ENCODE measurements at places on chromosomes 7 and 10. TPM values are rescaled to one million over a fixed set of nuclear protein-coding genes. Genes with fewer than 3 reads are reported as not detected.

- H3K4me3 ChIP-seq = peak overlapping the region; percentile 73
- no peaks in the 10 kb centered on the region for H3K36me3 ChIP-seq
- H3K27ac ChIP-seq = no peak overlapping the region
- no peak for DNase-seq
Observed at GRCh38 chr7:117871778-117872538, 1.3 kb downstream of the CTTNBP2 start.

The TMEM176A gene
- 0.31 TPM for total RNA-seq

DNA sequence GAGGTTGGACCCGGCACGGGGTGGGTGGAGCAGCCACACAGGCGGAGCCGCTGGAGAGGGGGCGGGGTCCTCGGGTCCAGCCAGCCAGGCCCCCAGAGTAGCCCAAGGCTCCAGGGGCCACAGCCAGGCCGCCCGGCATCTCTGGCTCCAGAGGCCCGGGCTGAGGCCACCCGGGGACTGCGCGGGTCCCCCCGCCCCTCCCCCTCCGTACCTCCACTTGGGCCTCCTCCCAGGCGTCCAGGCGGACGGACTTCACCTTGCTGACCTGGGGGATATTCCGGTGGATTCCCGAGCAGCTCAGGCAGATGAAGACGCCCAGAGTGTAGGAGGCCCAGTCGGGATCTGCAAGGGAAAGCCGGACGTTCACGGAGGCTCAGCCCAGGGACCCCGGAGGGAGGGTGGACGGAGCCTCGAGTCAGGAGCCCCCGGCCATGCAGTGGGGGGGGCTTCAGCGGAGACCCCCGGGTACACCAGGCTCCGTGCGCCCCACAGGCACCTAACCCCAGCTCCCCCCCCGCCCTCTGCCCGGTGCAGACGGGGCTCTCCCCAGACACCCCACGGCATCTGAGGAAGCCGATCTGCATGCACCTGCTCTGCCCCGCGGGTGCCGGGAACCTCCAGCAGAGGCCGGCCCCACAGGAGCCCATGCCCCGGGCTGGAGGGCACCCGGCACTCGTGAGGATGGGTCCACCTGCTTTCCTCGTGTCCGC lies 19.2 kb downstream of the ADAP1 start:
- DNase-seq = no peak
- H3K27me3 ChIP-seq = peaks cover 2% of the 10 kb centered on the region
- no peaks in the 10 kb centered on the region for H3K4me1 ChIP-seq
- no peak overlapping the region for H3K4me3 ChIP-seq
- H3K36me3 ChIP-seq = no peaks in the 10 kb centered on the region
- H3K27ac ChIP-seq = no peak overlapping the region

DNA sequence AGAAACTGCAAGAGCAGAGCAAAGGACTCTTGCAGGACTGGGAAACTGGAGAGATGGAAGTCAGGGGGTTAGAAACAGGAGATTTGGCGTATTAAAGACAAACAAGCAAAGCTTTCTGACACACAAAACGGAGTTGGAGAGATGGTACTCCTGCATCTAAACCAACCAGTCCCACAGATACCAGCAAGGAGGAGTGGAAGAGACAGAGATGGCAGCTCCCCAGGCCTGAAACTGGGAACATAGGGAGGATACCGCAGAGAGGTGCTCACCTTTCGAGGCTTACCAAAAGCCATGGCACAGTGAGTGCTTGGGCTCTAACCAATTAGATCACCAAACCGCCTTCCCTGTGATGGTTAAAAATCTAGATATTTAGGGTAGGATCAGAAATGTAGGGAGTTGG lies 4.8 kb upstream of the MBL2 start:
- no peak overlapping the region for H3K4me3 ChIP-seq
- no peaks in the 10 kb centered on the region for H3K36me3 ChIP-seq
- H3K27me3 ChIP-seq = peaks cover 5% of the 10 kb centered on the region
- no peak overlapping the region for H3K27ac ChIP-seq
- no peak for DNase-seq

DNA sequence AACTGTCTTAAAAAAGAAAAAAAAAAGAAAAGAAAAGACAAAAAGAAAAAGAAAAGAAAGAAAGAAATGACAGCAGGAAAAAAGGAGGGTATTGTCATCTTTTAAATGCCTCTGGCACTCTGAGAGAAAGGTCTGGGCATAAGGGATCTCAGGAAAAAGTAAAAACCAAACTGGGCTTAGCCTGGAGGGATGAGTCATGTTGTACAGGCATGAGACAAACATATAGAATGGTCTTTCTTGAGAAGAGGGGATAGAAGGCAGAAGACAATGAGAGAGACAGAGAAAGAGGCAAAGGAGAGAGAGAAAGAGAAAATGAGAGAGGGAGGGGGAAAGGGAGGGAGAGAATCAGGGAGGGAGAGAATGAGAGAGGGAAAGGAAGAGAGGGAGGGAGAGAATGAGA lies 32.3 kb upstream of the KCNMA1 start:
- no peaks in the 10 kb centered on the region for H3K4me1 ChIP-seq
- peaks cover 14% of the 10 kb centered on the region for H3K27me3 ChIP-seq
- no peak overlapping the region for H3K27ac ChIP-seq
- H3K36me3 ChIP-seq = no peaks in the 10 kb centered on the region

DNA sequence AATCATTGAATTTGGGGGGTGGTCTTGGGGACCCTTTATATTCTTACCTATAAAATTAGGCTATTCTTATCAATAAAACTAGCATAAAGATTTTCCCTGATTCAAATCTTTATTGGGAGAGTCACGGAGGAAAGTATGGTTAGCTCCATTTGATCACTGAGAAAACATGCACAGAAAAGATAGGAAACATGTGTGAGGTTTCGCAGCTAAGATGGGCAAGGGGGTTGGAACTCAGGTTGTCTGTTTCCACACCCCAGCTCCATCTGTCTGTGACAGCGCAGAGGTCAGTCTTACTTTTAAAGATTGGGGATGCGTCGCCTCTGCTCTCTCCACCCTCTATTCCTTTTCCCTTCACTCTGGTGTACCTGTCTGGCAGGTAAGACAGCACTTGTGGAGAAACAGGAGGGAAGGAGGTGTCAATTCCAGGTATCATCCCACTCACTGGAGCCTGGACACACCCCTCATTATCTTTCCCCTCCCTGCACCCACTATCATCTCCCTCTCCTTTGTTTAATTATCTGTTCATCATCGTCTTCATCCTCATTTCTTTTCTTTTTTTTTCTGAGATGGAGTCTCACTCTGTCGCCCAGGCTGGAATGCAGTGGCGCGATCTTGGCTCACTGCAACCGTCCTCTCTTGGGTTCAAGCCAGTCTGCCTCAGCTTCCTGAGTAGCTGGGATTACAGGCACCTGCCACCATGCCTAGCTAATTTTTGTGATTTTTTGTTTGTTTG lies 2.4 kb upstream of the DENND10 start:
- H3K4me1 ChIP-seq = peaks cover 7% of the 10 kb centered on the region
- no peaks in the 10 kb centered on the region for H3K36me3 ChIP-seq
- H3K27me3 ChIP-seq = no peaks in the 10 kb centered on the region
- DNase-seq = no peak
- H3K27ac ChIP-seq = no peak overlapping the region
- no peak overlapping the region for H3K4me3 ChIP-seq

DNA sequence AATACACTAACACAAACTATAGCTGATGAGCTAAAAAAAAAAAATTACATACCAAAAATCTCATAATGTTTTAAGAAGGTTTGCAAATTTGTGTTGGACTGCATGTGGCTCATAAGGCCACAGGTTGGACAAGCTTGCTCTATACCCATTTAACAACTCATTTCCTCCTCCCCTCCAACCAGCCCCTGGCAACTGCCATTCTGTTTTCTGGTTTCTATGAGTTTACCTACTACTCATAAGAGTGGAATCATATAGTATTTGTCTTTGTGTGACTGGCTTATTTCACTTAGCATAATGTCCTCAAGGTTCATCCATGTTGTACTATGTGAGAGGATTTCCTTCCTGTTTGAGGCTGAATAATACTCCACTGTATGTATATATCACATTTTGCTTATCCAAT lies 100.4 kb upstream of the ARHGAP21 start:
- no peaks in the 10 kb centered on the region for H3K36me3 ChIP-seq
- no peak for DNase-seq
- peaks cover 12% of the 10 kb centered on the region for H3K4me1 ChIP-seq
- H3K27me3 ChIP-seq = no peaks in the 10 kb centered on the region

DNA sequence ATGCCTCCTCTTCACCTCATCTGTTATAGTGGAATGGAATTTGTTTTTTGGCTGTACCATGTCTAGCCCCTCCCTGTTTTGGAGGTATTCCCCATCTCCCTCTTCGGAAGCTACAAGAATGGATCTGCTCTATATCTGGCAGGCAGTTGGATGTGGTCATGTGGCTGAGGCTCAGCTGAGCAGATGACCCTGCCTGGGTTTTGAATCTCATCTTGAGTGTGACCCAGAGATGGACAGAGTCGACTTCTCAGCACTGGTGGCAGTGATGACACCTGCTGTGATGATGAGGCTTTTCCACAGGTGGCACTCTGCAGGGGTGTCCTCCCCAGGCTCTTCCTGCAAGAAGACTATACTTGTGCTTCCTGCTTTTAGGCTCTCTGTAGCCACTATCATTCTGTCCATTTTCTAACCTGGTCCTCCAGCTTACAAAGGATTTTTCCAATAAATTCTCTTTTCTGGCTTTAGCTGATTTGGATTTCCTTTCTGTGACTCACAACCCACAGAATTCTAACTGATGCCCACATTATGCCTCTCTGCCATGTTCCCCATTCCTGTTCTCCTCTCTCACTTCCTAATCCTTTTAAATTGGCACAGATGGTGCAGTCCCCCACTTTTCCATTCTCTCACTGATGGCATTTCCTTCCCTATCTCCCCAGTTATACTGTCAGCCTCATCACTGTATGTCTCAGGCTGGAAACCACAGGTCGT lies 7.5 kb upstream of the ARHGAP22 start:
- H3K36me3 ChIP-seq = no peaks in the 10 kb centered on the region
- no peaks in the 10 kb centered on the region for H3K27me3 ChIP-seq
- H3K27ac ChIP-seq = no peak overlapping the region
- H3K4me3 ChIP-seq = no peak overlapping the region

- H3K4me1 ChIP-seq = no peaks in the 10 kb centered on the region
- peaks cover 7% of the 10 kb centered on the region for H3K27me3 ChIP-seq
- no peak overlapping the region for H3K4me3 ChIP-seq
- no peak for DNase-seq
Observed at GRCh38 chr7:104845557-104845956, 168.4 kb upstream of the KMT2E start.

The TUBB8 gene
- total RNA-seq = not detected

The PGAM2 gene
- total RNA-seq = 0.70 TPM

GRCh38 chr10:115606086-115606485 lies 512.9 kb downstream of the ATRNL1 start:
- no peaks in the 10 kb centered on the region for H3K4me1 ChIP-seq
- no peak overlapping the region for H3K4me3 ChIP-seq
- H3K27ac ChIP-seq = no peak overlapping the region
- H3K36me3 ChIP-seq = no peaks in the 10 kb centered on the region
- DNase-seq = peak; percentile 46
- no peaks in the 10 kb centered on the region for H3K27me3 ChIP-seq

GRCh38 chr10:52532650-52533290 lies 218.7 kb downstream of the DKK1 start:
- H3K4me1 ChIP-seq = no peaks in the 10 kb centered on the region
- H3K27me3 ChIP-seq = no peaks in the 10 kb centered on the region
- DNase-seq = no peak
- no peaks in the 10 kb centered on the region for H3K36me3 ChIP-seq
- no peak overlapping the region for H3K27ac ChIP-seq

DNA sequence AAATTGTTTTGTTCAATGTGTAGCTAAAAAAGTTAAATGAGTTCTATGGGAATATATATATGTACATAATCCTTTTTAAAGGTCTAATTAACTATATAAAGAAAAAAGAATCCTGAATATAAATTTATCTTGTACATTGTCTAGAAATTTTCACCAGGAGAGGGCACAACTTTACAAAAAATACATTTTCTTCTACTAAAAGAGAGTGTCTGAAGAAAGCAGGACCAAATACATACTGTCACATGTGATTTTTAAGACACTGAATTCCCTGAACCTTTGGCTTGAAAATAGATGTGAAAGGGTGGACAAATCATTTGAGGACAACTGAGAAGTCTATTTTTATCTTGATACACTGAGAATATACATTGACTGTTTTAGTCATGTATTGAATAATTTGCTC lies 204.3 kb downstream of the DGKB start:
- H3K4me1 ChIP-seq = no peaks in the 10 kb centered on the region
- no peaks in the 10 kb centered on the region for H3K27me3 ChIP-seq
- H3K27ac ChIP-seq = no peak overlapping the region

GRCh38 chr7:155470186-155470487 lies 12.2 kb downstream of the EN2 start:
- peaks cover 81% of the 10 kb centered on the region for H3K27me3 ChIP-seq
- no peaks in the 10 kb centered on the region for H3K36me3 ChIP-seq
- DNase-seq = no peak
- H3K27ac ChIP-seq = no peak overlapping the region
- H3K4me1 ChIP-seq = peaks cover 3% of the 10 kb centered on the region
- H3K4me3 ChIP-seq = no peak overlapping the region

DNA sequence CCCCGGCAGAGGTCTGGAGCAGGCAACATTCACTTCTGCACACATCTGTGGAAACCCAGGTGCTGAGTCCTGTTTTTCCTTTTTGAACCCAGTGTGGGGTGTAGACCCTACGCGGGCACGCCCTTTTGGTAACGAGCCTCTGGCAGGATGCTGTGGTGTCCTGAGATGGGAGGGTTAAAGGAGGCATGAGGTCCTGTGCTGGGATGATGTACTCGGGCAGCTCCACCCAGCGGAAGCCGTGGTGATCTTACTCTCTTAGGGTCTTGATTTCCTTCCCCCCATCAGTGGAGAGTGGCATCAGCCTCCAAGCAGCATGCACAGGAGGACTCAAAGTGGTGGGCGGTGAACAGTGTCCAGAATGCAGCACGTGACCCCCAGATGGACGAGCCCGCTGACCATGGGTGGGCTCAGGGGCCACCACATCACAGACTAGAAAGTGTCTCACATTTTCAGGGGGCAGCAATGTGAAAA lies 148.6 kb downstream of the DNAJB6 start:
- no peak overlapping the region for H3K27ac ChIP-seq
- no peak overlapping the region for H3K4me3 ChIP-seq
- H3K36me3 ChIP-seq = no peaks in the 10 kb centered on the region
- H3K27me3 ChIP-seq = no peaks in the 10 kb centered on the region

The SPDYE16 gene
- total RNA-seq = not detected

DNA sequence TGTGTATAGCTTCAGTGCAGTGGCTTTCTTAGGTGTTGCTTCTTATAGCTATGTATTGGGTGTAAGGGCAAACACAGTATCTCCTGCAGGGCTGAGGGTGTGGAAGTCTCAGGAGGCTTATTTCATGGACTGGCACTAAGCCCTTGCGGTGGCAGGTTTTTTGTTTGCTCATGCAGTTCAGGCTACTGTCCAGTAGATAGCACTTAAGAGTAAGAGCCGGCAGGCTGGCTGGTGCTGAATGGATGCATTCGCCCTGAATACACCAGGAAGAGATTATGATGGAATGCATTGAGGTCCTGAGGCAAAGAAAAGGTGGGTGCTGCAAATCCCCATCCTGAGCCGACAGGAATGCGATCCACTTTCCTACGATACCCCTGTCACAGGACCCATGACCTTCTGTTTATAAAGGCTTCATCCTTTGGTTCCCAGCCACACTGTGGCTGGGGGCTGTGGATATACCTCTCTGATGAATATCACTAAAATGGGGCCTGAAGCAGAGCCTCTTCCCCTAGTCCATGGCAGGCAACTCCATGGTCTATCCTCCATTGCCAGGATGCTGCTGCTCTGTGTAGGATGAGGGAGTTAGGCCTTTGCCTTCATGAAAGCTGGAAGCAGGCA lies 44.9 kb downstream of the ANXA8 start:
- peaks cover 24% of the 10 kb centered on the region for H3K27me3 ChIP-seq
- no peaks in the 10 kb centered on the region for H3K36me3 ChIP-seq
- peak; percentile 62 for DNase-seq
- no peak overlapping the region for H3K4me3 ChIP-seq
- no peak overlapping the region for H3K27ac ChIP-seq

The PAX2 gene
- total RNA-seq = 0.23 TPM

The TCTN3 gene
- 43.3 TPM for total RNA-seq

Measured in astrocyte (in vitro differentiated cells and primary cell).